ENCODE measurements at places on chromosomes 11 and 22. TPM values are rescaled to one million over a fixed set of nuclear protein-coding genes. Genes with fewer than 3 reads are reported as not detected.

Gene ZNF74
- total RNA-seq, result 10.4 TPM

DNA sequence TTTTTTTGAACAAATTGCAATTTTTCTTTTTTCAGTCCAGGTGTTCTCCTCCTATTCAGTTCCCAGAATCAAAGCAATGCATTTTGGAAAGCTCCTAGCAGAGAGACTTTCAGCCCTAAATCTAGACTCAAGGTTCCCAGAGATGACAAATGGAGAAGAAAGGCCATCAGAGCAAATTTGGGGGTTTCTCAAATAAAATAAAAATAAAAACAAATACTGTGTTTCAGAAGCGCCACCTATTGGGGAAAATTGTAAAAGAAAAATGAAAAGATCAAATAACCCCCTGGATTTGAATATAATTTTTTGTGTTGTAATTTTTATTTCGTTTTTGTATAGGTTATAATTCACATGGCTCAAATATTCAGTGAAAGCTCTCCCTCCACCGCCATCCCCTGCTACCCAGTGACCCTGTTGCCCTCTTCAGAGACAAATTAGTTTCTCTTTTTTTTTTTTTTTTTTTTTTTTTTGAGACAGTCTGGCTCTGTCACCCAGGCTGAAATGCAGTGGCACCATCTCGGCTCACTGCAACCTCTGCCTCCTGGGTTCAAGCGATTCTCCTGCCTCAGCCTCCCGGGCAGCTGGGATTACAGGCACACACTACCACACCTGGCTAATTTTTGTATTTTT is 6.2 kb upstream of the UBE4A start:
- peak; percentile 43 for DNase-seq

DNA sequence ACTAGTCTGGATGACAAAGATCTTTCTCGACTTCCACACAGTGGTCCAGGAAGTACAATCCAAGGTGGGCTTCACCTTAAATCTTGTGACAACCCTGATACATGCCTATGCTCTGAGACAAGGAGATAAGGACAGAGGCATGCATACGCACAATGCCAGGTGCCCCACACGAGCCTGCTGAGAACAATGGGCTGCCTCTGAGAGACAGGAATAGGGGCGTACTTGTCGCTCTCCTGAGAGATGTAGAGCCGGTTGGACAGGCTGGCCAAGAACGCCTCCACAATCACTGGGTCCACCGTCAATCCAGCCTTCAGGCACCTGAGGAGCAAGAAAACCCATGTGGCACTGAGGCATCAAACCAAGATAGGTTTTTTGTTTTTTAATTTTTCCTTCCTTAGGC is 25.5 kb downstream of the SERPIND1 start:
- DNase-seq, result no peak

Gene KCNQ1
- total RNA-seq, result not detected

GRCh38 chr11:33941637-33942160 is 49.8 kb upstream of the LMO2 start:
- DNase-seq, result no peak

Gene AMOTL1
- 76.6 TPM for total RNA-seq

DNA sequence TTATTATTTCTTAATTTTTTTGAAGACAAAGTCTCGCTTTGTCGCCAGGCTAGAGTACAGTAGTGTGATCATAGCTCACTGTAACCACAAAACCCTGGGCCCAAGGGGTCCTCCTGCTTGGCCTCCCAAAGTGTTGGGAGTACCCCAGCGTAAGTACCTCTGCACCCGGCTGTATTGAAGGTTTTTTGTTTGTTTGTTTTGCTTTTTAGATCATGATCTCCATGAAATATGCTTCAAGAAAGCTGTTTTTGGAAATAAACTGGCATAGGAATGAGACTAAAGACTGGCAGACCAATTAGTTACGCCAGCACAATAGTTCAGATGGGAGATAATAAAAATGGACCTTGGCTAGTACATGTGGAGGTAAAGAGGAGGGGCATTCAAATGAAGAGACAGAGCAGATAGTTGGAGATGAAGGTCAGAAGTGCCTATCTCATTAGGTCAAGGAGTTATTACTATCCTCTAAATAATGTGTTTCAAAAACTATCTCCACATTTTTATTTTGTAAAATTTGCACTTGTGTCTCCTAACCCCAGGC is 4.1 kb upstream of the MRPL48 start:
- DNase-seq, result no peak

- DNase-seq, result no peak
These were observed 73.9 kb downstream of the SGSM3 start for GRCh38 chr22:40444178-40444831.

DNA sequence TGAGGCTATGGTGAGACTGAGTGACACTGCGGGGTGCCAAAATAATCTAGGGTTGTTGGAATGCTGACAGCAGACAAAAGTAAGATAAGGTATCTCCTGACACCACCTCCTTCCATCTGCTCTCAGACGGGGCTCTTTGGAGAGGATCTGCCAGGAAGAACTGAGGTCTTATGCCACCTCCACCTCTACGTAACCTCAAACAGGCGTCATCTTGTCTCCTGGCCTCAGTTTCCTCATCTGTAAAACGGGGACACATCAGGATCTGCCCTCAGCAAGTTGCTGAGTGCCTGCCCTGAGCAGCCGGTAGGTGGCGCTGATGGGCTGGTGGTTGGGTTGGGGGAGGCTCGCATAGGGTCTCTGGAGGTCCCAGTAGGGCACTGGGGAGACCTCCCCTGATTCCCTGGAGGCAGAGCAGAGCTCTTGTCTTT is 1.7 kb upstream of the MYEOV start:
- no peak for DNase-seq

GRCh38 chr11:123707206-123707605 is 34.3 kb downstream of the ZNF202 start:
- DNase-seq, result no peak

DNA sequence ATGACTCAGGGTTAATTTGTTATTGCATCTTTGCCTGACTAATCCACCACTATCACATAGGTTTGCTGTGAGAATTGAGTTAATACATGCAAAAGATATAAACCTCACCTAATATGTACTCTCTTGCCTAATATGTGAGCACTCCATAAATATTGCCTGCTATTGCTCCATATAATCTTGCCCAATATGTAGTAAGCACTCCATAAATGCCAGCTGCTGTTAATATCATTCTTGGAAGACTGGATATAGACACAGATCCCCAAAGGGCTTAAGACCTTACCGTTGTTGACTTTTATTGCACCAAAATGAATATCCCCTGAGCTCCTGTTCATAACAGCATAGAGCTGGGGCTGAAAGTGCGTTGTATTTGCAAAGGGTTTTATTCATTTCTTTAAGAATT is 27.0 kb upstream of the LRRC55 start:
- DNase-seq, result no peak

Gene RIC3
- total RNA-seq, result 0.96 TPM

Gene OTOG
- not detected for total RNA-seq

Gene GSTT2B
- total RNA-seq, result 22.7 TPM

- no peak for DNase-seq
These were observed 12.0 kb downstream of the MUC5B start for GRCh38 chr11:1234771-1235305.

- no peak for DNase-seq
These were observed 71.3 kb upstream of the ALX4 start for GRCh38 chr11:44381261-44381660.

- DNase-seq, result no peak
These were observed 30.1 kb upstream of the TNRC6B start for GRCh38 chr22:40147388-40148176.

All from MCF 10A (cell line).